NCI-H187 (cell line): ENCODE measurements at places on chromosomes 6 and 20.

DNA sequence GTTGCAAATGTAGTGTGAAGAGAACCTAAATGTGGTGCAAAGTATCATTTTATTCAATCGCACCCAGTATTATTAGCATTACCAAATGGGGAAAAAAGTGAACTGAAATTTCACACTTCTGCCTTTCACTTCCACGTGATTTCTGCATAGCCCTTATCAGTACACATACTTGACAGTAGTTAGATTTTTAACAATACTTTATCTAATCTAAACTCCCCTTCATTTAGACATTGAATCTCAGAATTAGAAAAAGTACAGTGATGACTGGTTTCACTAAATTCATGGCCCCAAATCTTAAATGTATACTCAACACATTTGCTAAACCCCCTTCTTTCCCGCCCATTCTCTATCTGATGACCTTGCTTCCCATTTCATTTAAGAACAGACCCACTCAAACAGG, 14.3 kb downstream of the STX7 start:
- DNase-seq: no peak

- DNase-seq: no peak
Measured at GRCh38 chr6:2124260-2124709, 121.1 kb downstream of the GMDS start.

- DNase-seq: no peak
Measured at GRCh38 chr6:46370622-46371021, 120.6 kb downstream of the RCAN2 start.

DNA sequence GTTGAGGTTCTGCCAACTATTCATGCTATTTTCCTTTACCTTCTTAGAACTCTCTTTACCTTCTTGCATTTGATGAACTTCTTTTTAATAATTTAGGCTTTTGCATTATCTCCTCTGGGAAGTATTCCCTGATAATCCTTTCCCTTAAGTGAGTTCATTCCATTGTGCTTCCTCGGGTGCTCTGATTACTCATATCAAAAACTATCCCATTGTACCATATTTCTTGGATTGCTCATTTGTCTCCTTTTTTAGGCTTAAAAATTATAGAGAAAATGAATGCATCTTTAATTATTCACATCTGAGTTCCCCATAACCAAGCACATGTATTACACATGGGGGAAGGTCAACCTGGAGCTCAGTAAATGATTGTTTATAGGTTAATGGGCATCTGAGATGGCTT, 2.5 kb downstream of the CALHM4 start:
- no peak for DNase-seq

- DNase-seq: no peak
Measured at GRCh38 chr6:166672624-166673206, 45.7 kb upstream of the RPS6KA2 start.
